ENCODE measurements at places on chromosomes 2 and 18. TPM values are rescaled to one million over a fixed set of nuclear protein-coding genes. Genes with fewer than 3 reads are reported as not detected.

ZBTB7C gene
- total RNA-seq = not detected

DRC1 gene
- total RNA-seq = not detected

STARD6 gene
- not detected for total RNA-seq

VWA3B gene
- not detected for total RNA-seq

CHPF gene
- 109 TPM for total RNA-seq

ST6GAL2 gene
- total RNA-seq = 0.47 TPM

IL1RN gene
- total RNA-seq = not detected

RESP18 gene
- total RNA-seq = not detected

RPRM gene
- total RNA-seq = not detected

CPLX4 gene
- total RNA-seq = not detected

LPIN1 gene
- total RNA-seq = 67.4 TPM

FBXO36 gene
- total RNA-seq = 1.4 TPM

SSB gene
- 37.2 TPM for total RNA-seq

HAT1 gene
- total RNA-seq = 31.3 TPM

CD226 gene
- 0.23 TPM for total RNA-seq

ERFE gene
- 0.82 TPM for total RNA-seq

GPR45 gene
- total RNA-seq = not detected

SP140 gene
- total RNA-seq = not detected

RAX gene
- not detected for total RNA-seq

ENOSF1 gene
- total RNA-seq = 67.7 TPM

METTL4 gene
- total RNA-seq = 6.6 TPM

LHCGR gene
- not detected for total RNA-seq

SIX2 gene
- 0.47 TPM for total RNA-seq

CNOT11 gene
- total RNA-seq = 12.1 TPM

MC5R gene
- not detected for total RNA-seq

IL1A gene
- total RNA-seq = not detected

G6PC2 gene
- total RNA-seq = not detected
